ENCODE measurements at places on chromosomes 7 and 10. TPM values are rescaled to one million over a fixed set of nuclear protein-coding genes. Genes with fewer than 3 reads are reported as not detected.
A peak's percentile ranks its signal among the peaks of the same experiment; 100 is the strongest.

Gene EPO
- total RNA-seq, result not detected

Gene SLC26A4
- total RNA-seq, result 0.17 TPM

DNA sequence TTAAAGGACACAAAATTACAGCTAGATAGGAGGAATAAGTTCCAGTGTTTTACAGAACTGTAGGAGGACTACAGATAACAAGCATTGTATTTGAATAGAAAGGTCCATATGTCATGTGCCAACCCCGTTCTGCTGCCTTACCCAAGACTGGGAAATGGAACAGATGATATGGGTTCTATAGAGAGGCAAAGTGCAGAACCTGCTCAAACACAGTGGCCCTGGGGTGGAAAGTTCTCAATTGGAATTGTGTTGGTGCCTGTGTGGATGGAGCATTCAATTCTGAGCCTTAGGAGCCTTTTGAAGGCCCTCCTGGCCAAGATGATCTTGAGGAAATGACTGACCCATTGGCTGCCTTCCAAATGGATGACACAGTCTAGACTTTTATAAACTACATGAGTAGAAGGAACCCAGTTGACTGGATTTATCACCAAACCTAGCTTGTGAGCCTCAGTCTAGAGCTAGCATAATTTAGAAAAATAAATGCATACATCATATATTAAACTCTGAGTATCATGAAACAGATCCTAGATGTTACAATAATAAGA is 4.1 kb upstream of the PRSS1 start:
- no peak overlapping the region for H3K4me3 ChIP-seq
- no peak for DNase-seq
- peaks cover 3% of the 10 kb centered on the region for H3K27me3 ChIP-seq
- H3K36me3 ChIP-seq, result no peaks in the 10 kb centered on the region
- H3K27ac ChIP-seq, result no peak overlapping the region

DNA sequence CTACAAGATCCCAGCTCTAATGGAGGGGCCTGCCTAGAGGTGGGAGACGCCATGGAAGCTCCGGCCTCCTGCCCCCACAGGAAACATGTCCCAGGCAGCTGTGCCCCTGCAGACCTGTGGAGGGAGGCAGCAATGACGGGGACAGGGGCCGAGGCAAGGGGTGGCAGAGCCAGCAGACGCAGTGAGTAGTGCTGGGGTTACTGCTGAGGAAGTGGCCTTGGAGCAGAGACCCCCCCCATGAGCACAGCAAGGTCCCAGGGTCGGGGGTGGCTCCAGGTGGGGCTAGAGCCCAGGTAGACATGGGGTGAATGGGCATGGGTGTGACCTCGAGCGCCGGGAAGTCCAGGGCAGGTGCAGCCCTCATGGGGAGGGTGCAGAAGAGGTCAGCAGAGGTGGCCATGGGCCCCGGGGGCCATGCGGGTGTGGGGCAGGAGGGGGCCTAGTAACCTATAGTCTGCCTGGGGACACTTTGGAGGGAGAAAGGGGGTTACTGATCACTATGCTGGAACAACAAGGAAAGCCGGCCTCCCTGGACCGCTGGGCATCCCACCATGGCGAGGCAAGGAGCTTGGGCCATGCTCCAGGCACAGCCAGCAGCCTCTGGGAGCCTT is 45.5 kb downstream of the JAKMIP3 start:
- no peak overlapping the region for H3K4me3 ChIP-seq
- H3K4me1 ChIP-seq, result no peaks in the 10 kb centered on the region
- H3K27me3 ChIP-seq, result peaks cover 2% of the 10 kb centered on the region
- no peak overlapping the region for H3K27ac ChIP-seq
- H3K36me3 ChIP-seq, result no peaks in the 10 kb centered on the region

DNA sequence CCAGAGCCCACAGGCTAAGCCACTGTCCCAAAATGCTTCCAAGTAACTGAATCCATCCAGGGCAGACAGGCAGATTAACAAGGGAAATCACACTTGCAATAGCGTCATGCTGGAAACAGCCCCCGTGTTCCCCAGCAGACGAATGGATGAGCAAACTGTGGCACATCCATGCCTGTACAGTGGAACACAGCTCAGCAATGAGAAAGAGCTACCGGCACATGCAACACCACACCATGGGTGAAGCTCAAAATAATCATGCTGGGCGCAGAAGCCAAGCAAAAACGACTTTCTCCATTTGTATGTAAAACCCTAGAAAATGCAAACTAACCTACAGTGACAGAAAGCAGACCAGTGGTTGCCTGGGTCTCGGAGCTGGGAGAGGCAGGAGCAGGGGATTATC is 153.1 kb downstream of the SLIT1 start:
- no peaks in the 10 kb centered on the region for H3K36me3 ChIP-seq
- H3K27ac ChIP-seq, result no peak overlapping the region
- H3K27me3 ChIP-seq, result peaks cover 24% of the 10 kb centered on the region
- no peak overlapping the region for H3K4me3 ChIP-seq
- DNase-seq, result no peak

DNA sequence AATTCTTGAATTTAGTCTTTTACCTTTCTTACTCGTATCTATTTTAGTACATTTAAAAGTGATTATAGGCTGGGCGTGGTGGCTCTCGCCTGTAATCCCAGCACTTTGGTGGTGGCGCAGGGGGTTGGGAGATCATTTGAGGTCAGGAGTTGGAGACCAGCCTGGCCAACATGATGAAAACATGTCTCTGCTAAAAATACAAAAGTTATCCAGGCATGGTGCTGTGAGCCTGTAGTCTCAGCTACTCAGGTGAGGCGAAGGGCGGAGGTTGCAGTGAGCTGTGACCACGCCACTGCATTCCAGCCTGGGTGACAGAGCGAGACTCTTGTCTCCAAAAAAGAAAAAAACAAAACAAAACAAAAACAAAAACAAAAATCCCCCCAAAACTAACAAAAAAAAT is 12.2 kb downstream of the PRKCQ start:
- H3K4me3 ChIP-seq, result no peak overlapping the region
- H3K27me3 ChIP-seq, result no peaks in the 10 kb centered on the region
- H3K4me1 ChIP-seq, result peaks cover 62% of the 10 kb centered on the region
- H3K36me3 ChIP-seq, result peaks cover 35% of the 10 kb centered on the region

DNA sequence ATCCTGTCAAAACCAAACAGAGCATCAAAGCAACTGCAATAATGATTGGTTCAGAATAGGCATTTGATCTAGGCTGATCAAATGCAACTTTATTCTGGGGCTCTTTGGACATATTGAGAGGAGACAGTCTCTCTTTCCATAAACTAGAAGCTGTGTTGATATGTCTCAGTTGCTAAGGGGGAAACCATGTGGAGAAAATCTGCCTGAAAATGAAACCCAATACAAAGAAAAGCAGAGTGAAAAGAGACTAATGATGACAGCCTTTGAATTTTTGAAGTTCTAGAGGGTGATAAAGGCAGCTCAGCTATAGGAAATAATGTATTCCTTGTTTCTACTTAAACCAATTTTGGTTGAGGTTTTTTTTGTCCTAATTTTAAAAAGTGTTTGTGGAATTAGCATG is 941.8 kb upstream of the POT1 start:
- H3K4me1 ChIP-seq, result no peaks in the 10 kb centered on the region
- no peak overlapping the region for H3K4me3 ChIP-seq
- no peak overlapping the region for H3K27ac ChIP-seq
- no peaks in the 10 kb centered on the region for H3K36me3 ChIP-seq

DNA sequence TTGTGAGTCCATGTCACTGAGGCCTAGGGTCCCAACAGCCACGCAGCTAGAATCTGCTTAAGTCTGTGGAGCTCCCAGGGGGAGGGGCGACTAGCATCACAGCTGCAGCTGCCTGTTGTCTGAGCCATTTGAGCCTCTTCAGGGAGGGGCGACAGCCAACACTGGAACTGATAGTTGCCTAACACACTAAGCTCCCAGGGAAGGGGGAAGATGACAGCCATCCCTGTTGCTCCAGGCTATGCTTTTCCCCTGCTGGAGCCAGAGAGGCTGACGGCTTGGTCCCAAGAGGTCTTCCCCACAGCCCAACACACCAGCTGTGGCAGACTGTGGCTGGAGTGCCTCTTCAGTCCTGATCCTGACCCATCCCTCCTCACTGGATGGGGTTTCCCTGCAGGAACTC is 817.5 kb downstream of the NXPH1 start:
- H3K36me3 ChIP-seq, result no peaks in the 10 kb centered on the region
- H3K27me3 ChIP-seq, result no peaks in the 10 kb centered on the region
- no peak for DNase-seq
- no peaks in the 10 kb centered on the region for H3K4me1 ChIP-seq
- H3K27ac ChIP-seq, result no peak overlapping the region

DNA sequence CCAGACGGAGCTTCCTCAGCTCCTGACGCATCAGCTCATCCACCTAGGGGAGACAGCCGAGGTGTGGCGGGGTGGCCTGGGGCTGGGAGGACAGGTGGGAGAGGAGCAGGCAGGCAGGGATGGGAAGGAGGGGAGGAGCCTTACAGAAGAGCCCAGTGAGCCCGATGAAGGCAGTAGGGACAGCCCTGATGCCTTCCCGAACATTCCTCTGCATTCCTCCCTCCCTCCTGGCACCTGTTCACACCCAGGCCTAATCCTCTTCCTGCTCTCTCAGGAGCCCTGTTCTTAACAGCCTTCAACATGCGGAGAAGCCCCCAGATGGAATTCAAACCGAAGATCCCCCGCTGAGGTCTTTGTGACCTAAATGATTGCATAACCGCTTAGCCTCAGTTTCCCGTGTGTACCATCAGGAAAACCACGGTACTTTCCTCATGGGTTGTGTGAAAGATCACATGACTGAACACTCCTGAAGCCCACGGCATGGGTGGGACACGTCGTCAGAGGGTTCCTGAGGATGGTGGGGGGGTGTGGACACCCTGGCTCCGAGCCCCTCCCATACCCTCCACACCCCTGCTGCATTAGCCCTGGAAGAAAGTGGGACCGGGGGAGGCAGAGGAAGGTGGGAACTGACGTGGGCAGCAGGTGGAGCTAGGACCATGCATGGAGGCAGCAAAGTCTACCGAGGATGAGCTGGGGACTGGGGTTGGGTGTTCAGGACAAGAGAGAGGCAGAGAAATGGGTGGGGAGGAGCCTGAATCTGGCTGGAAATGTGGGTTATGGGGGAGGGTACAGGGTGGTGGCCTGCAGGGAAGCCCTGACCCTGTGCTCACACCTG is 8.8 kb upstream of the ASB10 start:
- H3K36me3 ChIP-seq, result no peaks in the 10 kb centered on the region
- no peak for DNase-seq
- no peak overlapping the region for H3K4me3 ChIP-seq
- no peak overlapping the region for H3K27ac ChIP-seq
- peaks cover 9% of the 10 kb centered on the region for H3K27me3 ChIP-seq

- H3K27ac ChIP-seq, result no peak overlapping the region
- peaks cover 7% of the 10 kb centered on the region for H3K36me3 ChIP-seq
- DNase-seq, result no peak
- H3K4me3 ChIP-seq, result peak overlapping the region; percentile 47
- peaks cover 22% of the 10 kb centered on the region for H3K27me3 ChIP-seq
- peaks cover 16% of the 10 kb centered on the region for H3K4me1 ChIP-seq
These were observed 199.5 kb upstream of the NFE2L3 start for GRCh38 chr7:25952261-25953057.

DNA sequence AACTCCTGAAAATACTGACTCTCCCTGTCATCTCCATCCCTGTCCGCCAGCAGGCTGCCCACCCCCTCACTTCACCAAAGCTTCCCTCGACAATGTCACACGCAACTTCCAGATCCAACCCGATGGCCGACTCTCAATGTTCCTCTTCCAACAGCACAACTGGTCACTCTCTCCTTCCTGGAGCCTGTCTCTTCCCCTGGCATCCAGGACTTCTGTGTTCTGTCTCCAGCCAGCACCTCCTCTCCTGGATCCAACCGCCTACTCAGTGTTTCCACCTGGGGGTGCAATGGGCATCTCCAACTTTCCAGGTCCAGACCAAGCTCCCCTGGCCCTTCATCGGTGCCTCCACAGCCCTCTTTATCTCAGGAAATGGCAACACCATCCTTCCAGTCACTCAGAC is 8.6 kb downstream of the CPA5 start:
- H3K4me1 ChIP-seq, result peaks cover 6% of the 10 kb centered on the region
- no peak for DNase-seq
- no peak overlapping the region for H3K27ac ChIP-seq
- no peaks in the 10 kb centered on the region for H3K27me3 ChIP-seq
- no peak overlapping the region for H3K4me3 ChIP-seq

DNA sequence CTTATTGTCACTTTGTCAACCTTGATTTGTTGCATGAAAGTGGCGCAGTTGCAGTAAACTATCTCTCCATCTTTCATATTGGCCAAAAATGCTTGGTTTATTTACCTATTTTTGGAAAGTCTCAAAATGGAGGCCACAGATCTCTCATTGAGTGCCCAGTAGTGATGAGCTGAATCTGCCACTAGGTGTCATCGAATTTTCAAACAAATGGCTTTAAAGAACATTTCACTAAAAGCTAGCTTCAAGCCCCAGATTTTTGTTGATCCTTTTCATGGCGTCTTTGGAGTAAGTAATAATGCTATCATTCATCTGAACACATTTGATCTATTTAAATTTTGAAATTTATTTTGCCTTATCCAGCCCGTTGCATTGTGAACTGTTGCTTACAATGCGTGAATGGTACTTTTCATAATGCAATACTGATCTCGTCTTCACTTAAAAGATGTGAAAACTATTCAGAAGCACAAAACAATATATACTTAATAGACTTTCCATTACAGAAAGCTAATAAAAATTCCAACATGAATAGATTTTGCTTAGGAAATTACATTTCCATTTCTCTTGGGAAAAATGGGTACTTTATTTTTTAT is 236.2 kb downstream of the DNAJB9 start:
- H3K4me1 ChIP-seq, result no peaks in the 10 kb centered on the region
- H3K4me3 ChIP-seq, result no peak overlapping the region
- H3K27me3 ChIP-seq, result no peaks in the 10 kb centered on the region
- no peak for DNase-seq
- H3K27ac ChIP-seq, result no peak overlapping the region

GRCh38 chr7:75818472-75818871 is 4.9 kb upstream of the CCL24 start:
- peaks cover 2% of the 10 kb centered on the region for H3K4me1 ChIP-seq
- peaks cover 4% of the 10 kb centered on the region for H3K27me3 ChIP-seq
- DNase-seq, result no peak
- no peak overlapping the region for H3K4me3 ChIP-seq
- H3K27ac ChIP-seq, result no peak overlapping the region

DNA sequence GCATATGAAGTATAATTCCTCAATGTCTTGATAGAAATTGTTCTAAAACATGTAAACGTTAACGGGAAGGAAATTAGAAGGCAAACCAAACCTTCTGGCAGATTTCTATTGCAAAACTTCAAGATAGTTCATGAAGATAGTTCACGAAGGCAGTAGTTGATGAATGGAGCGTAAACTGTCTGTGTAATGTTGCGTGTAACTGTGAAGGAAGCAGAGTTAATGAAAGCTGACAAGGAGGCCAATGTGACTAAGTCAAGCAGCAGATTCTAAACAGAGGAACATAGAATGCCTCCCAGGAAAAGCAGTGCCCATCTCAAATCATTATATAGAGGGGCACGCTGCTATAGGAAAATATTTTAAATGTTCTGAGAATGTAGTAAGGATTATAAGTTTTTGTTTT is 659.7 kb upstream of the IGFBP3 start:
- H3K4me1 ChIP-seq, result no peaks in the 10 kb centered on the region
- H3K27ac ChIP-seq, result no peak overlapping the region
- H3K36me3 ChIP-seq, result no peaks in the 10 kb centered on the region
- DNase-seq, result no peak
- H3K27me3 ChIP-seq, result no peaks in the 10 kb centered on the region

Measured in activated naive CD8-positive, alpha-beta T cell treated with anti-CD3 and anti-CD28 coated beads, Interleukin-2, amount 10 ng/mL, durations not matched to agents 7 days and 5 days (primary cell).